ENCODE measurements at places on chromosomes 13 and 19. TPM values are rescaled to one million over a fixed set of nuclear protein-coding genes. Genes with fewer than 3 reads are reported as not detected.

The CCDC8 gene
- total RNA-seq, result not detected

The KLF16 gene
- 32.7 TPM for total RNA-seq

The SUGP1 gene
- 23.1 TPM for total RNA-seq

The ATP4B gene
- total RNA-seq, result not detected

The C1QTNF9 gene
- not detected for total RNA-seq

The AMH gene
- total RNA-seq, result 7.8 TPM

The TLE6 gene
- total RNA-seq, result 4.7 TPM

The CYP2A7 gene
- not detected for total RNA-seq

The MBD3L3 gene
- not detected for total RNA-seq

The APOC1 gene
- 131 TPM for total RNA-seq

The KLHL1 gene
- total RNA-seq, result not detected

The CHAMP1 gene
- total RNA-seq, result 17.5 TPM

The PALM gene
- total RNA-seq, result 18.1 TPM

The FFAR3 gene
- total RNA-seq, result not detected

The KRTDAP gene
- total RNA-seq, result not detected

The KLK3 gene
- not detected for total RNA-seq

The SH2D3A gene
- total RNA-seq, result 12.1 TPM

The SDHAF1 gene
- total RNA-seq, result 52.4 TPM

The SIGLEC14 gene
- total RNA-seq, result not detected

The HOOK2 gene
- 12.5 TPM for total RNA-seq

The ABHD8 gene
- total RNA-seq, result 4.5 TPM

The PLK5 gene
- not detected for total RNA-seq

The AMER2 gene
- total RNA-seq, result not detected

The ZNF415 gene
- not detected for total RNA-seq

The EDDM13 gene
- total RNA-seq, result not detected

The ZNF230 gene
- 3.9 TPM for total RNA-seq

The SIAH3 gene
- total RNA-seq, result not detected

The THSD1 gene
- 12.0 TPM for total RNA-seq

The CEACAM7 gene
- total RNA-seq, result not detected

The ERICH6B gene
- total RNA-seq, result not detected

The GPC6 gene
- 5.9 TPM for total RNA-seq

The TTYH1 gene
- total RNA-seq, result not detected

The HSPB6 gene
- 0.10 TPM for total RNA-seq

The ZNF805 gene
- total RNA-seq, result 2.5 TPM

The GNG7 gene
- total RNA-seq, result not detected

The TBCB gene
- 536 TPM for total RNA-seq

The SIGLECL1 gene
- total RNA-seq, result not detected

The NCR1 gene
- not detected for total RNA-seq

The ZNF320 gene
- total RNA-seq, result not detected

The FGF21 gene
- total RNA-seq, result not detected
